ENCODE measurements at places on chromosomes 6 and 20. TPM values are rescaled to one million over a fixed set of nuclear protein-coding genes. Genes with fewer than 3 reads are reported as not detected.

GPX6 gene
- total RNA-seq, result not detected

- no peak for DNase-seq
These were observed 12.7 kb upstream of the BAK1 start for GRCh38 chr6:33592595-33593413.

DNA sequence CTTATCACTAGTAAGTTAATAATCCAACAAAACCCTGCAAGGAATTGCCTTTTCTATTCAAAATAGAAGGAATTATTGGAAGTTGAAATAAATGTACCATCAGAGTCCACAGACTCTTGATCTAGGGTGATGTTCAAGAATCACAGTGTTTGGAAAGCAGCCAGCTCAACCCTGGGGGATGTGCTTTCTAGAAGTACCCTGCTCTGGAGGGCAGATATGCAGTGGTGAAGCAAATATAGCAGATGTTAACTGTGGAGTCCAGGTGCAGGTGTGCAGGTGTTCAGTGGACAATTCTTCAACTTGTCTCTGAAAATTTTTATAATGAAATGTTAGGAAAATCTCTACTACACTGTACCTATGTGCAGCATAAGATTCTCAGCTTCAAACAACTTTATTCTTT lies 9.1 kb upstream of the INSM1 start:
- DNase-seq, result no peak

ZNF451 gene
- 124 TPM for total RNA-seq

DNA sequence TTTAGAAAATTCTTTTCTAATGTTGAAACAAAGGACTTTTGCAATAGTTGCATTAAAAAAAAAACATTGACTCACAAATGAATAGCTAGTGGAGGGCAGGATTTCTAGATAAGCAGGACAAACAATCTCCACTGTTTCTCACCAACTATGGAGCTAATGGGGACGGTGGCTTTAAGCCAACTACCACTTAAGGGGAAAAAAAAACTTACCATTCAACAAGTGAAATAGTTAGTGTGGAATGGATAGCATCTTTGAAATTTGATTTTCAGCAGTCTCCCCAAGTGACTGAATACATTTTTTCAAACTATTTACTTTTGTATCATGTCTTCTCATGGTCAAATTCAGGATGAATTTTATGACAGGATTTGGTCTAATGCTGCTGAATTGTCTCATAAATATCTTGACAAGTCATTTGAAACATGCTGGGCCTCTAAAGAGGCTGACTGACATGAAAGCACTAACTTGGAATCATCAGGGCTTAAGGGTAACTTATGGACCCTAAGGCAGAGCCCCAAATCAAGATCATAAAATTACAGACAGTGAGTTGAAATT lies 100.5 kb downstream of the EYA4 start:
- DNase-seq, result no peak

IPCEF1 gene
- total RNA-seq, result 69.4 TPM

PKHD1 gene
- total RNA-seq, result not detected

SLC17A9 gene
- 7.8 TPM for total RNA-seq

MAPK13 gene
- total RNA-seq, result 44.1 TPM

GRCh38 chr6:108364470-108364869 lies 69.6 kb downstream of the AFG1L start:
- no peak for DNase-seq

ISM1 gene
- 6.2 TPM for total RNA-seq

DNA sequence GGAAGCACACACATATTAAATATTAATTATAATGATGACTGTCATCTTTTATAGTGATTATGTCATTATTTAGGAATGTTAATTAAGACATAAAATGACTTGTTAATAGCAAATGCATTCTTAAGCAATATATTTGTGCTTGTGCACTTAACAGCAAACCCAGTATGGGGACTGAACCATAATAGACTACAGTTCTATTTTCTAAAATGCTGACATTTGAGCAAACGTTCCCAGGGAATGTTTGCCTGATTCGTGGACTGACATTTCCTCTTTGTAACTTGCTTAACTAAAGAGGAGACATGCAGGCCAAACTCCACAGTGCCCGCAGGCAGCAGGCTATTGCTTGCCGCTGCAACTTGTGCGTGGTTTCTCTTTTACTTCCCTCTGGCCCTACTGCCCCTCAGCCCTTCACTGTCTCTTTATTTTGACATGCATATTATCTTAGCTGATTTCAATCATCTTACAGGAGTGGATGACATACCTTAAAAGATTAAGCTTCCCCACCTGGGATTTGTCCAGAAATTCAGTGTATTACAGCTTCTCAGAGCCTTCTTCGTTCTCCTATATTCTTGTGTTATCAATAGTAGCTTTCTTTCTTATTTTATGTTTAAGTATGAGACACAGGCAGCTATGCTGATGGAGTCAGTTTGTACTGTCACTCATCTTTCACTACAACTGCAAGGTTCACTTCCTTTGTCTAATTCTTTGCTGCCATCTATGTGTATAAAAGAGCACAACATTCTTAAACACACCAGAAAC lies 141.5 kb downstream of the GMDS start:
- DNase-seq, result no peak

GRCh38 chr6:49082611-49083010 lies 380.4 kb downstream of the MMUT start:
- no peak for DNase-seq

CRIP3 gene
- total RNA-seq, result 4.1 TPM

GRCh38 chr20:59032713-59033059 lies 551 bp upstream of the ATP5F1E start:
- no peak for DNase-seq

DNA sequence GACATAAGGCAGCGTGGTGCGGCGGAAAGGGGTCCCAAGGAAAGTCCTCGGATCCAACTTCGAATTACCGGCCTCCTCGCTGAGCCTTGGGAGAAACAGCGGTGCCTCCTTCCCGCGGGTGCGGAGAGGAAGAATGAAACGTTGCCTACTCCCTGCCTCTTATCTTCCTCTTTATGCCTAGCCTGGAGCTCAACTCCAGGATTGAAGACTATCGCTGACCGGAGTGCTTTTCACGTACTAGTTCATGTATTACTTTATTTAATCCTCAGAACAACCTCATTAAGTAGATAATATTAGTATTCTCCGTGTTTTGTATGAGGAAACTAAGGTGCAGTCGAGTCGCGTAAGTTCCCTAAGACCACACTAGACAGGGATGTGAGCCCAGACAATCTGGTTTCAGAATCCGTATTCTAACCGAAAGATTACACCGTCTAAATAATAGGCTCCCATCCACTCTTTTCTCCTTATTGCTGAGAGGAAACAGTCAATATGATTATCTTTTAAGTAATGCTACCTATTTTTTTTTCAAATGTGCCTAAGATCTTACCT lies 793 bp upstream of the PDSS2 start:
- DNase-seq, result no peak

- DNase-seq, result no peak
These were observed 45.1 kb downstream of the FRK start for GRCh38 chr6:116015561-116015960.

GRCh38 chr6:165793287-165793825 lies 130.3 kb upstream of the PDE10A start:
- DNase-seq, result no peak

XKR7 gene
- not detected for total RNA-seq

- no peak for DNase-seq
These were observed 16.0 kb downstream of the ZBTB46 start for GRCh38 chr20:63814891-63815614.

- no peak for DNase-seq
These were observed 223.0 kb downstream of the HIVEP2 start for GRCh38 chr6:142722012-142722411.

HCRTR2 gene
- not detected for total RNA-seq

DNA sequence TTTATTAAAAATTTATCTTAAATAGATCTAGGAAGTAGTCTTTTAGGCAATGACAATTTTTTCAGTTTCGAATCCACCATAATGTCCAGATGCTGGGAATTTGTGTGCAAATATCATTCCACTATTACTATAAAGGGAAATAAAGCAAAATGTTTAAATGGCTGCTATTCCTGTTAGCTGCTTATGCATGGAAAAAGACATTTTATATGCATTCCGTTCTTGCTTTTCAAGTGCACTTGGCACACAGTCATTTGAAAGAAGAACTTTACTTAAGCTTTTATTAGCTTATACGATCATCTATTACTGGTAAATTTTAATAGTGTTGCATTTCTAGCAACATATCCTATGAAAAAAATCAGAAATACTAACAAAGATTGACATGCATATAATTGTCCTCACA lies 42.0 kb downstream of the PRL start:
- no peak for DNase-seq

DNA sequence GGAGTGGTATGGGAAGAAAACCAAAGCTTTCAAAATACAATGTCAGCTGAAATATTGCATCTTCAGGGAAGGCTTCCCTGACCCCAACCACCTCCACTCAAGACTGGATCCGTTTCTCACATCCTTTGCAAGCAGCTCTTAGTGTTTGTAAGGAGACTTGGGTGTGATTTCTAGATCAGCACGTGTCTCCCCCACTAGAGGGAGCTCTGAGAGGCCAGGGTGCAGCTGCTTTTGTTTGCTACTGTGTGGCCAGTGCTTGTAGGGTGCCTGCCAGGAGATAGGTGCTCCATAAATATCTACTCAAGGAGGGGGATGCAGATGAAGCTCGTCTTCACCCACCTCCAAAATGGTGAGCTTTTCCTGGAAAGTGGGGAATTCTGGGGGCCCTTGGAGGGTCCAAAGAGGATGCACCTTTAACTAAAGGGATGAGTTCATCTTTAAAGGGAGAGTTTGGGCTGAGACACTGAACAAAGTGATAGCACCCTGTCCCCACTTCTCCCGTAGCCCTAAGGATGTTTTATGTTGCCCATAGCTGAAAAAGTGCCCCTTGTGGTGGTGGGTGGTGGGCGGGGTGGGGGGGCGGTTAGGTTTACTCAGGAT lies 52.6 kb upstream of the MAFB start:
- DNase-seq, result no peak

GRCh38 chr6:2900221-2900807 lies 2.8 kb downstream of the SERPINB9 start:
- DNase-seq, result no peak

ULBP2 gene
- total RNA-seq, result 1.6 TPM

GRCh38 chr6:26457806-26458688 lies at the start of gene BTN2A1:
Gene BTN2A1, plus strand, starts transcription at chr6:26457955. Its CDS starts 682 bp downstream, at chr6:26458637.
- peak; percentile 54 for DNase-seq

- no peak for DNase-seq
These were observed 538 bp downstream of the TTLL9 start for GRCh38 chr20:31870726-31871617.

GRCh38 chr6:7025861-7026260 lies 81.9 kb upstream of the RREB1 start:
- DNase-seq, result no peak

Data from T-cell (primary cell).